ENCODE measurements at places on chromosomes 3 and 15.

DNA sequence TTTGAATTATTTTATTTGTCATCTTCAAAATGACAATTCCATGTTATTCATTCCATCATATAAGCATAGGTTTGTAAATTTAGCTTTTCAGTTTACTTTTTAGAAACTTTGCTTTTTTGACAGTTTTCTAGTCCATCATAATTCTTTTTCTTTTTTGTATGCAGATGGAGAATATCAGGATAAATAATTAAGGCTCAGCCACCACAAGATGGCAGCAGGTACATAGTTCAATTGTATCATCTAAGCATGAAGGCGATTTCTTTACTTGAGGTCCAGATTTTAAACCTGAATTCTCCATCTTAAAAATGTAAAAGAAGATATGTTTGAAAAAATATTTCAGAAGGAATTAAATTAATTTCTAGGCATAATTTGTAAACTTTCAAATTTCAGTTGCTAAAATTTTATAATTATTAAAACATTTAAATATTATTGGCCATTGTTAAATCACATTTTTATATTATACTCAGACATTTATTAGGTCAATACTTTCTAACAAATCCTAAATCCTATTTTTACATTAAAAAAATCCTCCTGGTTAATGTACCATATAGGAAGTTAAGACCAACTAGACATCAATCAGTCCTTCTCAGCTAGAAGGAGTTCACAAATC, 15.1 kb downstream of the PLSCR5 start:
- DNase-seq: no peak

DNA sequence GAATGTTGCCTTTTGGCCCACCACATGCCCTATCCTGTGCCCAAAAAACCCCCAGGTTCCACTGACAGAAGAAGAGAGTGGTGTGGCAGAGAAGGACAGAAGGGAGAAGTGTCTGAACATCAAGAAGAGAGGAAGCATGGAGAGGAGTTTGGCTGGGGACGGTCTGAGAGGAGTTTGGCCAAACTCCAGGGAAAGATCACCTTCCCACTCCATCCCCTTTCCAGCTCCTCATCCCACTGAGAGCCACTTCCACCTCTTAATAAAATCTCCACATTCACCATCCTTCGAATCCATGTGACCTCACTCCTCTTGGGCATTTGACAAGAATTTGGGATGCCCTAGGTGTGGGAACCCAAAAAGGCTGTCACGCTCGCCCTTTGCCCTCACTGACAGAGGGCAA, 311.6 kb upstream of the GRM7 start:
- DNase-seq: no peak

GRCh38 chr3:194259982-194260766, 91.0 kb downstream of the CPN2 start:
- DNase-seq: peak; percentile 13

GRCh38 chr15:90749754-90750153, 32.6 kb downstream of the BLM start:
- no peak for DNase-seq

- DNase-seq: no peak
Measured at GRCh38 chr3:43732747-43733425, 42.1 kb downstream of the ABHD5 start.

GRCh38 chr15:65408324-65409035, 14.3 kb downstream of the IGDCC4 start:
- DNase-seq: no peak

- no peak for DNase-seq
Measured at GRCh38 chr3:43330981-43331380, 44.6 kb downstream of the SNRK start.

- DNase-seq: no peak
Measured at GRCh38 chr3:132641837-132642538, 17.6 kb downstream of the ACAD11 start.

GRCh38 chr3:70606018-70606417, 293.6 kb upstream of the MDFIC2 start:
- no peak for DNase-seq

DNA sequence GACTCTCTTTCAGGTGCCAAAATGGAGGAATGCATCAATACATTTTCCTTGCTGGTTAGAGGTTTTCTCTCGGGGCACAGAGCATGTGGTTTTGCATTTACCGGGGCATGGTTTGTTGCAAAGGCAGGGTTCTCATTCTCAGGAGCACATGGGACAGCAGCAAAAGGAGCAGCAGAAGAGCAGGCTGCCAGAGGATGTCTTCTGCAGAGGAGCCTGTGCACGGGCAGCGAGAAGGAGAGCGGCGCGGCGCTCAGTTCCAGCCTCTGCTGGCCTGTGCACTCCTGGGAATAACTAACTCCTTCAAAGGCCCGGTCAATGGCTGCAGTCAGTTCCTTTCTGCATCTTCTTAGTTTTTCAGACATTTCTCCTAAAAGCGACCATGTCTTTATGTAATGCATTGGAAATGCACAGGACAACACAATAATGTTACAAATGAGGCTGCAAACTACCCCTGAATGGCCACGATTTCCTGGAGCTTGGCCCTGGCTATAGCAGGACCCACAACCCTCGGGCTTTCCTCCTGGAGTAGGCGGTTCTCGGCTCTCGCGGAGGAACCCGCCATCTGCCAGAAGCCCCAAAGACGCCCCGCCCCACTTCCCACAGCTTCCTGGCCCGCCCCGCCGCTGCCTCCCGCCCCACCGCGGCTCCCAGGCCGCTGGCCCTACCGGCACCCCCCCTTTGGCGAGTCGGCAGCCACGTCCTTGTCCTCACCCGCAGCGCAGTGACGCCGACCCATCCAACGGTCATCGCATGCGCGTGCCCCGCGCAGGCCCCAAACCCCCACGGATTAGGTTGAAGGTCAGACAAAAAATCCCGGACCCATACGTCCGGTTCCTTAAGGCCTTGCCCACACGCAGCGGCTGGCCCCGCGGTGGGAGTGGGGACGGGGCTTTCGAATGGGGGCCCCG, at the start of gene C3orf62:
Gene C3orf62, minus strand, starts transcription at position 758 of the 908 bp plus-strand sequence. Its CDS starts 360 bp downstream, at position 398.
- peak; percentile 94 for DNase-seq

GRCh38 chr15:65326818-65327217, 22.3 kb downstream of the RNU5B-1 start:
- DNase-seq: no peak

GRCh38 chr3:156963096-156963495, 136.9 kb downstream of the LEKR1 start:
- DNase-seq: no peak

- no peak for DNase-seq
Measured at GRCh38 chr15:39786447-39787056, 3.9 kb upstream of the FSIP1 start.

- DNase-seq: no peak
Measured at GRCh38 chr3:13086531-13086981, 13.3 kb upstream of the IQSEC1 start.

DNA sequence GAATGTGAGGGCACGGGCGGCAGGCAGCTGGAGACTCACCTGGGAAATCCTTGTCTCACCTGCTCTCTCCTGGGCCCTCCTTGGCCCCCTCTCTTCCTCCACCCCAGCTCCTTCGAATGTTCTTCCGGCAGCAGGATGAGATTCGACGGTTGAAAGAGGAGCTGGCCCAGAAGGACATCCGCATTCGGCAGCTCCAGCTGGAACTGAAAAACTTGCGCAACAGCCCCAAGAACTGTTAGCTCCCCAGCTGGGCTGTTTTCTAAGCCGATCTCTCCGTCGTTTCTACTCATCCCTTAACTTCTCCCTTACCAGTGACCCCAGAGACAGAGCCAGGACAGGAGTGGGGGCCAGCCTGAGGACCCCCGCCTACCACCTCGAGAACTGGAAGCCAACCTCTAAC, 95.0 kb downstream of the ANP32A start:
- DNase-seq: no peak

- no peak for DNase-seq
Measured at GRCh38 chr15:39627451-39628143, 46.7 kb downstream of the THBS1 start.

- no peak for DNase-seq
Measured at GRCh38 chr3:46123646-46124045, 84.5 kb downstream of the CCR1 start.

DNA sequence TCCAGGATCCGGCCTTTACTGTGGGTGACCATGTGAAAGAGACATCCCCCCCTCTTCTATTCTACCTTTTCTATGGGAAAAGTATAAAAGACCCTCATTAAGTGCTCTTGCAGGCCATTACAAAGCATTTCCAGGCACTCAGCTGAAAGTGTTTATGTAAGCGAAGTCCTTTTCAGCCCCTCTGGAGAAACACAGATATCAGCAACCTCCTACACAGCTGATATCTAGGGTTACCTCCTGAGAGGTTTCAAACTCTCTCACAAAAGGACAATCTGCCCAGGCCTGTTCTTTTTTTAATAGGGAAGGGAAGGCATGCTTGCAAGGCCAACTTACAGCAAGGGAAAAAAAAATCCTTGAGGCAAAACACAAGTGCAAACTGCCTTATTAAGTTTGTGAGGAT, 12.6 kb downstream of the ETV5 start:
- no peak for DNase-seq

DNA sequence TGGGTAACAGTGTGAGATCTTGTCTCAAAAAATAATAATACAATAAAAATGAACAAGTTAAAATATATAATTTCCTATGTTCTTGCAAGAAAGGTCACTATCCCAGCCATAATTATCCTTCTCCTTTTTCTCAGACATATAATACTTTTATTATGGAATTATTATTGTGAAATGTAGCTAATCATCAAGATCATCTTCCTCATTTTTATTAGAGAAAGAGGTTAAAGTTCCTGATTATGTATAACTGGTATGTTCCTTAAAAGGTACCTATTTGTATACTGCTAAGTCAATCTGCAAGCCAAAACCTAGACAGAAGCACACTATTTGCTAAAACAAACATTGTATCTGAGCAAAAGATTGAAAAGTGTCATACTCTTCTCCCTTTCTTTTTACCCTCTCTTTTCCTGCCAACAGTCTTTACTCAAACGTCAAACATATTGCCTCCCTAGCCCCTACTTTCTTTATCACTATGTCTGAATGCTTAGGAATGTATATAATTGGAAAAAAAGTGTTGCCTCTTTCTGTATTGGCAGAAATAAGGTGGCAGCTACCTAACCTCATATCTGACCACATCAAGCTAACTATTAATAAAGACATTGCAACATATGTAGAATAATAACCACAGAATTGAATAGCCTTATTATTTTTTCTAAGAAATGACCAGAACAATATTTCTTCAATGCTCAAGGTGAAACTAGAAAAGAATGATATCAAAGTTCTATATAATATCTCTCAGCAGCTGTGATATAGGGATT, 18.5 kb downstream of the SEC11A start:
- DNase-seq: no peak

GRCh38 chr3:127632035-127632820, 3.2 kb downstream of the PODXL2 start:
- DNase-seq: no peak

GRCh38 chr3:49623071-49623470, 51.1 kb upstream of the APEH start:
- DNase-seq: no peak

DNA sequence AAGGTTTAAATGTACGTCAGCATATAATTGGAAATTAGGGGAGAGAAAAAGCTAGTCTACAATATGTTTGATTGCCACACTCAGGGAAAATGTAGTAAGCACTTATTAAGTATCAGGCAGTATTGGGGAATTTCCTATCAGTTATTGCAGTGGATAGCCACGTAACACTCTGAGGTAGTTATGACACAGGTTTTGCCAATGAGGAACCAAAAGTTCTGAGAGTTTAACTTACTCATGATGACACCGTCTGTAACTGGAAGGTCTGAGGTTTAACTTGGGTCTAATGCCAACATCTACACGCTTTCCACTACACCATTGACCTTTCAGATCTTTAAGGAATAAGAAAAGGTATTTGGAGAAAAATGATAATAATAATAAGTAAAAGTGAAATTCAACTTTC, 89.5 kb downstream of the ZMAT3 start:
- no peak for DNase-seq

DNA sequence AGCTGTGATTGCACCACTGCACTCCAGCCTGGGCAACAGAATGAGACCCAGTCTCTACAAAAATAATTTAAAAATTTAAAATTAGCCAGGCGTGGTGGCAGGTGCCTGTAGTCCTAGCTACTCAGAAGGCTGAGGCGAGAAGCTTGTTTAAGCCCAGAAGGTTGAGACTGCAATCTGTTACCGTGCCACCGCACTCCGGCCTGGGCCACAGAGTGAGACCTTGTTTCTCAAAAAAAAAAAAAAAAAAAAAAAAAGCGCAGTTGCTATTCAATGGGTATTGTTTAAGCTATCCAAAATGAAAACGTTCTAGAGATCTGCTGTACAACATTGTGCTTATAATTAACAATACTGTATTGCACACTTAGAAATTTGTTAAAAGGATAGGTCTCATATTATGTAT, 24.0 kb downstream of the ZNF148 start:
- no peak for DNase-seq

DNA sequence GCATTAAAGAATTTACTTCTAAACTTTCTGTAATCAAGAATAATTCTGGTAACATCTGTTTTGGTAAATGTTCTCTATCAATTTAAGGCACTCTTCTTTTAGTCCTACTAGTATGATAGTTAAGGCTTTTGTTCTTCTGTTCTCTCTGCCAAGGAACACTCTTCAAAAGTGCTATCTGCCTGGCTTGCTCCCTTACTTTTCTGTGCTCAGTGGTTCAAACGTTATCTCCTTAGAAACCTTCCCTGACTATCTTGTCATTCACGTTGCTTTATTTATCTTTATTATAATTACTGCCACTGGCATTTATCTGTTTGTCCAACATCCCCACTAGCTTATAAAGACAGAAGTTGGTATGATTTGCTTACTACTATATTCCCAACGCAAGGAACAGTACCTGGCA, 59.2 kb downstream of the RFX7 start:
- no peak for DNase-seq

GRCh38 chr15:85044251-85044853, 62.7 kb downstream of the PDE8A start:
- no peak for DNase-seq

- peak; percentile 75 for DNase-seq
Measured at GRCh38 chr15:78937132-78937739, 7.6 kb downstream of the CTSH start.

DNA sequence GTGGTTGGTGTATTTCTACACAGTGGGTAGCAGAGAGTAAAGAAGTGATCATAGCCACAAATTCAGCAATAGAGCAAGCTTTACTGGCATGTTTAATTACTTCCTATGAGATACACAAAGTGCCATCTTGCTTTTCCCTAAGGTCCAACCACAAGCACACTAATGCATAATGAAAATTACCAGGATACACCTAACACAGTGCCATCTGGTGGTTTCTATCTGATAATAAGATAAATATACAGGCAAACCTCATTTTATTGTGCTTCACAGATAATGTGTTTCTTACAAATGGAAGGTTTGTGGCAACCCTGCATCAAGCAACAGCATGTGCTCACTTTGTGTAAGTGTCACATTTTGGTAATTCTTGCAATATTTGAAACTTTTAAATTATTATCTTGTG, 223.0 kb downstream of the NSUN3 start:
- DNase-seq: no peak

All from suprapubic skin (tissue), 4 donors.